ENCODE measurements at places on chromosomes 3 and 15. TPM values are rescaled to one million over a fixed set of nuclear protein-coding genes. Genes with fewer than 3 reads are reported as not detected.

GRCh38 chr3:100069472-100069871, 44.8 kb downstream of the FILIP1L start:
- DNase-seq = no peak

The WDR5B gene
- 7.2 TPM for total RNA-seq

The SLC9C1 gene
- total RNA-seq = 0.13 TPM

The FAN1 gene
- total RNA-seq = 27.8 TPM

DNA sequence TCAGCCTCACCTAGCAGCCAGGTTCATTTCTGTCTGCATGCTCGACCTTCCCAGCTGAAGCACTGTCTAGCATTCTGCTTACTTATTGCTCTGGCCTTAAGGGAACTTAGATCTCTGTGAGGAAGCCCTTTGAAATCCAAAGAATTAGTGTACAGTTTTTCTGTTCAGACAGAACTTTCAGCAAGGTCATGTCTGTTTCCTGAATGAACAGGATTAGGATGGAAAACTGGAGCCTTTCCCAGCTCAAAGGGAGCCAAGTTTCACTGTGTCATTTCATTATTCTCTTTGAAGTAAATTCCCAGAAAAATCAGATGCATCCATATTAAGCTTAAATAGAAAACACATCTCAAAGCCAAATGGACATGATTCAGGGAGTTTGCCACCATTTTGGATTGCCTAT, 457.3 kb upstream of the KCNMB2 start:
- DNase-seq = no peak

DNA sequence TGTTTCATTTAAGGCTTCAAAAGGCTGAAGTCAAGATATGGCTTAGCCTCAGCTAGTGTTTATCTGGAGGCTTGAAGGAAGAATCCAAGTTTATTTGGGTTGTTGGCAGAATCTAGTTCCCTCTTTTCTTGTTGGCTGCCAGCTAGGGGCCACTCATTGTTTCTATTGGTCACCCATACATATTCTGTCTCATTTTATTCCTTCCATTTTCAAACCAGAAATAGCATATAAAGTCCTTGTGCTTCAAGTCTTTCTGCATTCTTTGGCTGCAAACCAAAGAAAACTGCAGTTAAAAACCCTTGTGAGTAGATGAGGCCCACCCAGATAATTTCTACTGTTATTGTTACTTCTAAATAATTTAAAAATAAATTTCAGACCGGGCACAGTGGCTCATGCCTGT, 301.7 kb downstream of the OXSM start:
- DNase-seq = no peak

DNA sequence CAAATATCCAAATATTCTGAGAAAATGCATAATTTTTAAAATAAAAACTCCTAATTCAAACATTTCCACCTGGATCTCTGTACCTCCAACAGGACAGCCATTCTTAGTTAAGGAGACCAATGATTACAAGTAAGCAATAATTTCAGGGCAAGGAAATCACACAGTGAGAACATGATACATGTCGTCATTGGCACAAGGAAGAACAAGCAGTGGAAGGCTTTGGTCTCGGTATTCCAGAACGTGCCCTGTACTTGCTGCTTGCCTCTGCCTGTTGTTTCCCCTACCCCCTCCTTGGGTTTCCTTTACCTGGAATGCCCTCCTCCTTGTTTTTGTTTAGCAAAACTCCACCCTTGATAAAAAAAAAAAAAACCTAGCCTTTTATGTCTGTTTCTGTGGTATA, 72.8 kb downstream of the PPM1L start:
- no peak for DNase-seq

The PROK2 gene
- total RNA-seq = not detected

All from ureter (tissue), 1 donor.